ENCODE measurements at places on chromosomes 12 and 14.

- DNase-seq: no peak
Observed at GRCh38 chr12:124387528-124387911, 92.6 kb downstream of the RFLNA start.

DNA sequence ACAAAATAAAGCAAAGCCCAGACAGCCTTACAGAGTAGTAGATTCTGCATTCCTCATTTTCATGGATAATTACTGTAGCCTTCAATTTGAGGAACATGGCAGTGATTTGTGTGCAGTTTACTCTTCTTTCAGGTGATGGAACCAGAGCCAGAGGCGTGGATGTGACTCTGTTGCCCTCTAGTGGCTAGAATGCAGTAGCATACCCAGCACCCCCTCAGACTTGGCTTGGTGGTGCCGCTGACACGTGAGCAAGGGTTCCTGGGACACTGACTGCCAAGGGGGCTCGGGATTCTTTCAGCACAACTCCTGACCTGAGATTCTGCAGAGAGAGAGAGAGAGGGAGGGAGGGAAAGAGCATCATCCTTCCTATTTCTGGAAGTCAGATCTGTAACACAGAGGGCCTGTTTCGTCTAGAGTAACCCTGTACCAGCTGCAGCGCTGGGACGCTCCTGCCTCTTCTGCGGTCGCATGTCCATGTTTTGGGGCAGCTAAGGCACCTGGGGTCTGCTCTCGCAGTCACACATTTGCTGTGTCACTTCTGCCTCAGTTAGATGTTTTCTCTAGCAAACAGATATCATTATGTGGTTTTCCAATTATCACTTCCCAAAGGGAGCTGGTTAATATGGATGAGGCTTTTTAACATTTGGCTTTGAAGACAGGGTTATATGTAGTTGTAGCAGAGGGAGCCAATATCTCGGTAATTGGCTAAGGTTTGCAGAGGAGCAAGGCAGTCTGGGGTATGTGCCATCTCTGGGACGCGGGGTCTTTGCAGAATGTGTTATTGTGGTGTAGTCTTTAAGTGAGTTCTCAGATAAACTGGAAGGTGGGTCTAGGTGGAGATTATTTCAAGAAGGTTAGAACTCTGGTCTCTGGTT lies 428.1 kb downstream of the NRXN3 start:
- DNase-seq: no peak

GRCh38 chr14:81400202-81400678 lies at the start of gene STON2:
STON2 (minus strand) TSS chr14:81400324; CDS start chr14:81398382, 1,942 bp downstream.
- no peak for DNase-seq

DNA sequence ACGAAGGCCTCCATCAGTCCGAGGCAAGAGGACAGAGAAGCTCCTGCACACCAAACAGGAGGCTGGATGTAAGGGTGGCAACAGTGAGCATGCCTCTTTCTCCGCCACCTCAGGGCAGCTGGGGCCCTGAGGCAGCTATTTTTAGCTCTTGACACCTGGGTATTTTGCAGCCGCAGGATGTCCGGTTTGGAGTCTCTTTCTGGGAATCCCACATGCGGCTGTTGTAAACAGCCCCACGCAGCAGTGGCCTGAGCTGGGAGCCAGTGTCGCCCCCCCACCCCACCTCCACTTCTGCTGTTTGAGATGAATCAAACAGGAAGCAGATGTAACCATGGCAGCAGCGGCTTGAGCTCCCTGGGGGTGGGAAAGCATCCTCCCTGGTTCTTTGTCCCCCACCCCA lies 11.7 kb downstream of the HDAC7 start:
- DNase-seq: no peak

- no peak for DNase-seq
Observed at GRCh38 chr14:78075033-78075432, 95.1 kb upstream of the NRXN3 start.

DNA sequence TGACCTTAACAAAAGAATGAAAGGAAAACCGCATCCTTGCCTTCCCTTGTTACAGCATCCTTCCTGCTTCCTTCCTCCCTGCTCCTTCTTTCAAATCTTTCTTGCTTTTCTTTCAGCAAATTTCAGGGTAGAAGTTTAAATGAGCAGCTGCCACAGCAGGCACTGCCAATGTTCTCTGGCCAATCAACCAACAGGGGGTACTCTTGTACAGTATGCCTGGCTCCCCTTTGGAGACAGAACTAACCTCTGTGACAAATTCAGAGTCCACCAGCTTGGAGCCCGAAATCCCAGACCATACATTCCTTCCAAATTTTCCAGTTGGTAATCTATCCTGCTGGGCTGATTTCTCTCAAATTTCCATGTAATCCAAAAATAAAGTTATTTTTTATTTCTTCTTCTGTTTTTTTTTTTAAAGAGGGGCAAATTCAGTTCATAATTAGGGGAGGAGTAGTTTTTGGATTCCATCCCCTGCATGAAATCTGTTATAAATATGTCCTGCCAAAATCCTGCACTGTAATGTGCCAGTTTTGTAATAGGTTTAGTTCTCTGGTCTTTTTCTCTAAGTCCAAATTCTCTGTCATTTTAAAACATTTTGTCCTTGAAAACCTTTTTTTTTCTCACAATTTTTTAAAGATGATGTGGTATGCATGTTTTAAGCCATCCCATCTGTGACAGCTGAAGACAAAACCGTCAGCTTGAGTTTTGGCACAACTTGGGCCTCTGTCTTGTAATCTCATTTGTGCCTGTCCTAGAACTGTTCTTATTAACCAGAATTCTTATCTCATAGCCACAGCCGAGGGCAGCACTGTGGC lies 610.0 kb upstream of the LMO3 start:
- DNase-seq: no peak

GRCh38 chr12:25629341-25629740 lies 76.3 kb upstream of the LMNTD1 start:
- DNase-seq: no peak

DNA sequence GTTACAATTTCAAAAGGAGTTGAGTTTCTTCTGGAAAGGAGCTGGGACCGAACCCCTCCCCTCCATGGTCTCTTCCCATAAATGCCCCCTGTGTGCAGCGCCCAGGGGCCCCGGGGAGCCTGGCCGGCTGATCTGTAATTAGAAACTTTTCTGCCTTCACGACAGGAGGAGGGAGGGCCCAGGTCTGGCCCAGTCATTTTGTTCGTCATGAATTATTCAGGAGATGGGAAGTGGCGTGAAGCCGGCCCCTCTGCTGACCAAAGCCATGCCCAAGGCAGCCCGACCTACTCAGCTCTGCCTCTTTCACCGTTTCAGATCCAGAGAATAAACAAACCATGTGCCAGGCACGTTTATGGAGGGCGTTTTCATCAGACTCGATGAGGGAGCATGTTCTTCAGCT lies 33.3 kb upstream of the MSI1 start:
- DNase-seq: no peak

Data from cortex of kidney (tissue), 1 donor.